Ovary (tissue), 10 donors: ENCODE measurements at places on chromosomes 2 and 18. TPM values are rescaled to one million over a fixed set of nuclear protein-coding genes. Genes with fewer than 3 reads are reported as not detected.

The ANKRD62 gene
- polyA plus RNA-seq: not detected

The CNRIP1 gene
- polyA plus RNA-seq: 50.2 TPM

GRCh38 chr2:230697676-230698075 lies 15.0 kb upstream of the CAB39 start:
- DNase-seq: no peak

DNA sequence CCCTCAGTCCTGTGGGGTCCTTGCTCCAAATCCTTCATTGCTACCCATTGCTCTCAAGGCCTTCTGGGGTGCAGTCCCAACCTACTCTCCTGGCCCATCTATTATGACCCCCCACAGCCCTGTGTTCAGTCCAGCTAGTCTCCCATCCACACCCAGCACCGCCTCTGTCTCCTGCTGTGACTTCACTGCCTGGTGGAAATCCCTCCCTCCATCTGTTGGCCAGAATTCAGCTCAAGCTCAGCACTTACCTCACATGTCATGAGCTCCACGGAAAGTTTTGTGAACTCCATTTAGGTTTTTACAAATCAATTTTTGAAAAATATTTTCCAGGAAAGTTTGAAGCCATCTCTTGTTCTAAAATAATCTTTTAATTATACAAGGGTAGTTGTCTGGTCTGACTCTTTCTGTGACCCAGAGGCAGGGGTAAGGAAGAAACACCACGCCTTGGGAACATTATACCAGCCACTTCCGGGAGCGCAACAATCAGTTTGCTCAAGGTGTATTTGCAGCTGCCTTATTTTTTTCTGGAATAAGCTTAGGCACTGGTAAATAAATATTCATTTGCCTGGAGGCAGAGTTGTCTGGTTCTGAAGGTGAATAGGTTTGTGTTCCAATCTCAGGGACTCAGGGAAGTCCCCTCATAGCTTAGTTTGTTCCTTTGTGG lies 110.8 kb downstream of the VIT start:
- no peak for DNase-seq

DNA sequence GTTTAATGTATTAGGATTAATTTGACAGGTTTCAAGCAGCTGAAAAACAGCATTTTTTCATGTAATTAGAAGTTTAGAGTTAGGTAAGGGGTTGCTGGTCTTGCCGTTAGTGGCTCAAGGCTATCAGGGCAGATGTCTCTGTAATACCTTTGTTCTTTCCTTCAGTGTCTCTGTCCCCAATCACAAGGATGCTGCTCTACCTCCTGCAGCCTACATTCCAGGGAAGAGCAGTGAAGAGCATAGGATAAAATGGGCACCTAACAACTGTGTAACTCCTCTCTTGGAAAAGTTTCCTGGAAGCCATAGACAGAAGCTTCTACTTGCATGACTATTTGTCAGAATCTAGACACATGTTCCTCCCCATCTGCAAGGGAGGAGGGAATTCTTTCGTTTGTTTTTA lies 9.4 kb upstream of the SERPINB7 start:
- DNase-seq: no peak

DNA sequence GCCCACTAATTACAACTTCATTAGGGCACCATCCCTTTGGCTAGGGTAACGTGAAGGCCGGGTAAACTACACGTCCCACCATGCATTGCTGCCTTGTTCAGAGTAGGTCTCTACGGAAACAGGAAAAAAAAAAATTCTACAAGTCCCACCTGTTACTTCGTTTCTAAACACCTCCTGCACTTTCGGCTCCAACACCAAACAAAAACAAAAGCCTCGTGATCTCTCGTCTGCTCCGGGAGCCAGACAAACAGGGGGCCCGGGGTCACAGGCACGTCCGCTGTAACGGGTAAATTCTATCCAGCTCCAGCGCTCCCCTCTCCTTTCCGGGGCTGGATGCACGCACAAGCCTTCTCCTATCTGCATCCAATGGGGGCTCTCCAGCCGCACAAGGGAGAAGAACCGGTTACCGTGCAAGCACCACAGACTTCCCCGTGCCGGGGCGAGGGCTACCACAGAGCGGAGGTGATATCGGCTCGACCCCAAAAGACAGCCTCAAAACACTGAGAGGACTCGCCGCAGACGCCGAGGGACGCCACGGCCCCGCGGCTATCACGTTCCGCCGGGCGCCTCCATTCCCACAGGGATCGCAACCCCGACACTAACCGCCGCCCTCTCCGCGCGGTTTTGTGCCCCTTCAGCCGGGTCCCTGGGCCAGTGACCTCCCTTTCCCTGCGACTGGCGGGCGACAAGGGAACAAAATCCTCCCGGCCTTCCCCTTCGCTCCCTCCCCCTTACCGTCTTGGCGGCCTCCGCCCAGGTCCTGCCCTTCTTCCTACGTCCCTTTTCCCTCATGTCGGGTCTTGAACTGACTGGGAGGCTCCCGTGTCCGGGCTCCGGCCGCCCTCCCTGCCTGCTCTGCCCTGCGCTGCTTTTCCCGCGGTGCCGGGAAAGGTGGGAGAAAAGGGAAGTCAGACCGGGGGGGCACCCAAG lies 591 bp downstream of the ASXL2 start:
- DNase-seq: peak; percentile 58

DNA sequence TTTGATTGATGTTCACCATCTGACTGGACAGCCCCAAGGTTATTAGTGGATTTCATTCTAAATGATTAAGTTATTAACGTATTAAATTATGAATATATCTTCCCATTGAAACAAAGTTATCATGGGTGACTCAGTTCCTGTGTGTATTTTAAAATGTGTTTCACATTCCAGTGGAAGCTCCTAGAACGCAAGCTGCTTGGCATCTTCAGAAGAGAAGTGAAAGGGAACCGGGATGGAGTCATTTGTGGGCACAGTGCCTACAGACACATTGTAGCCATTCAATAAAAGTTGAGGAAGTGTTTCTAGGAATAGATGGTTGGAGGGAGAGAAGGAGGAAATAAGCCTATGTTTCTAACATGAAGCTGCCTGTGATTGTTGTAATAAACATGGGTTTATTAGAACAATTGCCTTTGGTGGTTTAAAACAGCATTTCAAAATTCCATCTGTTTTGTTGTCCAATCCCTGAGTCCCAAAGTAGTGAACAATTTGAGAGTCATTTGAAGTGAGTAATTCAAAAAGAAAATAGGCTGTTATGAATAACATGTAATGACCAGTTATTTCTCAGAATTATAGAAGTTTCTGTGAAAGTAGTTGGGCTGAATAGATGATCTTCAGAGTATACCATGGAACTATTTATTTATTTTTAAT lies 143.5 kb downstream of the PKP4 start:
- DNase-seq: peak; percentile 33

DNA sequence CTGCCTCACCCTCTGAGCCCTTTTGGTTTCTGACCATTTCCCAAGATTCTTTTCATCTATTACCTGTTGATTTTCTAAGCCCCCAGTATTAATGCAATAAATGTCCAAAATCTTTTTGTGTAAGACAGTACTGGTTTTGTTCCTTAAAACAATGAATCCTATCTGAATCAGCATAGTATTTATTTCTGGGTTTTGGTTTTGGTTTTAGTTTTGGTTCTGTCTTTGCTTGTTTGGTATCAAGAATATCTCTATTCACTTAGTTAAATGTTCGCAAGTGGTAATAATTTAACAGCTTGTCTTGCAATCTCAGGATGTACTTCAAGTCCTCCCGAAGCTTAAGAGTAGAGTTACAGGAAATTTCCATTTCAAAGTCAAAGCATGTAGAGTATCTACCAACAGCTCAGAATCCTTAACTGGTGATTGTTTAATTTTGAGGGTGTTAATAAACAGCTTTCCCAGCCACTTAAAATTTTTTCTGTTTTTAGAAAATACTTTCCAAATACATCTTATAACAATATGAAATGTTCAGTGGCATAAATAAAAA lies 67.7 kb upstream of the NEDD4L start:
- no peak for DNase-seq

- no peak for DNase-seq
These were observed 124.8 kb downstream of the MSTN start for GRCh38 chr2:189937691-189938090.

- no peak for DNase-seq
These were observed 93.6 kb upstream of the TMEM18 start for GRCh38 chr2:770776-771175.
